M059J (cell line): ENCODE measurements at places on chromosomes 16 and 17.

DNA sequence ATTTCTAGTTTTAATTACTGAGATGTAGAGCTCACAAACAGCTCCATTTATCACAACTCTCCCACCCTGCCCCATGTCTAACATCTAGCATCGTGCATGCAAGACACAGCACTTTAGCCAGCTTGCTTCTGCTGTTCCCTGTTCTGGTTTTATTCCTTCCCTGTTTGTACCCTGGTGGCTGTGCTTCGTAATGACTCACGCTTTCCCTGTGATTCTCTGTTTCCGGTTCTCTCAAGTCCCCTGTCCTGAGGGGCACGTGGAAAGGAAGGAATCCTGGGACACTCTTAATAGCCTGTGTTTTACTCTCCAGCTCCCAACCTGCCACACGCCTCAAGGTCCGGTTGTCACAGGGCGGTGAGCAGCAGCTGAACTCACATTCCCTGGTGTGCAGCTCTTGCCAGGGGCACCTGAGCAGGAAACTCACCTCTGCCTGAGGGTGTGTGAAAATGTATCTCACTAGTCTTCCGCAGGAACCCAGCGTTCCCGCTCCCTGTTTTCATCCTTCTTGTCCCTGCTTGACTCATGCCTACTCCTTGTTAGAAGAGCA lies 10.6 kb downstream of the SHISA6 start:
- peak; percentile 1 for DNase-seq

- DNase-seq: peak; percentile 58
These were observed 13.7 kb downstream of the MYO15B start for GRCh38 chr17:75601057-75601987.

GRCh38 chr16:68728523-68728922 lies 8.6 kb upstream of the CDH1 start:
- peak; percentile 29 for DNase-seq

- DNase-seq: no peak
These were observed 74.7 kb downstream of the COG7 start for GRCh38 chr16:23378256-23378655.

DNA sequence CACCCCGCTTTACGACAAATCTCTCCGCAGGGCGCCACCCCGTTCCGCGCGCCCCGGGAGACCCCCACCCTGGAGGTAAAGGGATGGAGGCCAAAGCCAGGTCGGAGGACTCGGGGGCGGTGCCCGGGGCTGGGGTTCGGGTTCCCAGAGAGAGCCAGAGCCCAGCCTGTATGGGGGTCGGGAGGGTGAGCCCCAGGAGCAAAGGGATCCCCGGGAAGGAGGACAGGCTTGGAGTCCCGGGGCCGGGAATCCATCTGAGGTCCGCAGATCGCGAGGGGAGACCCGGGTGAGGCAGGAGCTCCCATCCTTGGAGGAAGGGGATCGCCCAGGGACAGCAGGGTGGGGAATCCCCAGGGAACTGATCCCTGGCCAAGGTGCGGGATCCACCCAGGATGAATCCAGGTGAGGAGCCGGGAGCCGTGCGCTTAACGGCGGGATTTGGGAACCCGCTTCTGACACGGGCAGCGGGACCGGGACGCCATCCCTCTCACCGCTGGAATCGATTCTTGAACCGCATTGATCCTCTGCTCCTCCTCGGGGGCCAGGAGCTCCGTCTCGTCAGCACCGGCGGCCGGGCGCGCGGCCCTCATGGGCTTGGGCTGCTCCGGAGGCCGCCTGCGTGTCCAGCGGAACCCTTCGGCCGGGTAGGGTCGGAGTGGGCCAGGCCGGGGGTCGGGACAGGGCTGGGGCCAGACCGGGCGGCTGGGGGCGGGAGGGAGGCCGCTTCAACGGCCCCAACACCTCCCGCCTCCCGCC lies at the start of gene MMD:
Gene MMD, minus strand, starts transcription at position 657 of the 756 bp plus-strand sequence. Its CDS starts 140 bp downstream, at position 517.
- DNase-seq: peak; percentile 33
